Activated CD8-positive, alpha-beta memory T cell treated with anti-CD3 and anti-CD28 coated beads for 1 hour (primary cell): ENCODE measurements at places on chromosomes 3 and 15.

DNA sequence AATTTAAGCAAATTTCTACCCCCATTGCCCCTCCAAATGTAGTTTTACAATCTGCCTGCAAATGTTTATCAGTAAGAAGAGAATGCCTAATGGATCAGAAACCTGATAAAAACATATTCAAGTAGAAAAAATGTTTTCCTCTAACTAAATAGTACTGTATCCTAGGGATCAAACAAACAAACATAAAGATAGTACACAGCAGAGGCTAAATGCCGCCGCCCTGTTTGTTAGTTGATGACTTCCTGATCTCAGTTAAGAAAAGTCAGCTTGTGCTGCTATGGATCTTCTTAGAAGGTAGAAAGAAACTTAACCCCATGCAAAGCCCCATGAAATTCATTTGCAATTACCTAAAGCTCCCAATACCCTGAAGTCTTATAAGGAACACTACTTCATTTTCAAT lies 387.3 kb upstream of the THBS1 start:
- no peak for DNase-seq

GRCh38 chr3:186307594-186308221 lies 54.3 kb downstream of the DGKG start:
- no peak for DNase-seq

GRCh38 chr3:25427563-25427941 lies 511 bp upstream of the RARB start:
- no peak for DNase-seq

DNA sequence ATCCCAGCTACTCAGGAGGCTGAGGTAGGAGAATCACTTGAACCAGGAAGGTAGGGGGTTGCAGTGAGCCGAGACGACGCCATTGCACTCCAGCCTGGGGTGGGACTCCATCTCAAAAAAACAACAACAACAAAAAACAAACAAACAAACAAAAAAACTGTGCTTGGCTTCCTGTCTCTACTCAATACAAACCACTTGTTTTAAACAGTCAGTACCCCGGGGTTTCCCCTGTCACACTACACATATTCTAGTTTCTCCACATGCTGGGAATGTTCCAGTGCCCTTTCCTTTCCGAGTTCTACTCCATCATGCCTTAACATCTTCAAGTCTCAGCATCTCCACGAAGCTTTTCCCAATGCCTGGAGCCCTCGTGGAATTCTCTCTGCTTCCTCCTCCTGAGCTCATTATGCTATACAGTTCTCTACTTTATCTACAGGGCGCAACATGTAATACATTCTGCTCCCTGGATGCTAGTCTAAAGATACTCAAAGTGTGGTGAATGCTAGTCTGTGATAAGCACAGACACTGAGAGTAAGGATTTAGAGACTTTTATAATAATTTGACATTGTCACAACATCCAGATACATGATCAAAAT lies 7.8 kb downstream of the EMC3 start:
- DNase-seq = no peak

DNA sequence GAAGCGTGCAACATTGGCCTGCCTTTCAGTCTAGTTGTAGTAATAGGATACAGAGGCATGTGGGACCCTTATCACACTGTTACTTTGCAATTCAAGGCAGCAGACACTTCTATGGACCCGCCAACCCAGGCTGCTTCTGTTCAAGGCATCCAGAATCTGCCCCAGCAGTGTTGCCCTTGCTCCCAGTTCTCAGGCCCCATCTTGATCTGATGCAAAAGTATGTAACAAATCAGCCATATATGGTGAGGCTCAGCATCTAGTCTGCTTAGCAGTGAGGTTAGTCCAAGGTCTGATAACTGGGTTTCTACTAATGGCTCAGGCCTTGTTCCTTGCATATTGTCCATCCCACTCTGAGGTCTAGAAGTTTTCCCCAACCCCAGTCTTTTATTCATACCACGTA lies 17.9 kb downstream of the C2CD4B start:
- no peak for DNase-seq

GRCh38 chr3:146830231-146830630 lies 225.1 kb upstream of the PLSCR5 start:
- DNase-seq = no peak

DNA sequence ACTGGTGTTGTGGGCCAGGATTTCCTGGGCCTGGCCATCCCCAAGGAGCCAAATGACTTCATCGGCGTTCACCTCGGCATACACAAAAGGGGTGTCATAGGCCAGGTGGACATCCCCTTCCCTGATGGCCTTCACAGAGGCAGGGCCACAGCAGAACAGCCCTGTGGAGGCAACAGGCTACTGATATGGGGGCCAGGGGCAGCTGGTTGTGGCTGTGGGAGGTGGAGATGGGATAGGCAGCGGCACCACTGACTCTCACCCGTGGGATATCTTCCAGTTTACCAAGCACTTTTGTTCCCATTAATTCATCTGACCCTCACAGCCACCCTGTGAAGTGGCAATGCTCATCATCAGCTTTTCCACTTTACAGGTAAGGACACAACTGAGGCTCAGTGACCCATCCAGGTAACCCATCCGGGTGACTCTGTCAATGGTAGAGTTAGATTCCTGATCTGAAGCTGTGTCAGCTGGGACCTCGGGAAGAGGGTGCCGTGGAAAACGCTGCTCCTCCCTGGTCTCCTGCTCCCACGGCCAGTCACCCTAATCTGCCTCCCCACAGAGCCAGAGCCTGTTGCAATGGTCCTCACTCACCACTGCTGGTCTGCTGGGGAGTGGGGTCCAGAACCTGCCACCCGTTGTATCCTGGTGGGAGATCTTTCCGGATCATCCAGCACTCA lies 15.3 kb upstream of the TGM5 start:
- DNase-seq = no peak

DNA sequence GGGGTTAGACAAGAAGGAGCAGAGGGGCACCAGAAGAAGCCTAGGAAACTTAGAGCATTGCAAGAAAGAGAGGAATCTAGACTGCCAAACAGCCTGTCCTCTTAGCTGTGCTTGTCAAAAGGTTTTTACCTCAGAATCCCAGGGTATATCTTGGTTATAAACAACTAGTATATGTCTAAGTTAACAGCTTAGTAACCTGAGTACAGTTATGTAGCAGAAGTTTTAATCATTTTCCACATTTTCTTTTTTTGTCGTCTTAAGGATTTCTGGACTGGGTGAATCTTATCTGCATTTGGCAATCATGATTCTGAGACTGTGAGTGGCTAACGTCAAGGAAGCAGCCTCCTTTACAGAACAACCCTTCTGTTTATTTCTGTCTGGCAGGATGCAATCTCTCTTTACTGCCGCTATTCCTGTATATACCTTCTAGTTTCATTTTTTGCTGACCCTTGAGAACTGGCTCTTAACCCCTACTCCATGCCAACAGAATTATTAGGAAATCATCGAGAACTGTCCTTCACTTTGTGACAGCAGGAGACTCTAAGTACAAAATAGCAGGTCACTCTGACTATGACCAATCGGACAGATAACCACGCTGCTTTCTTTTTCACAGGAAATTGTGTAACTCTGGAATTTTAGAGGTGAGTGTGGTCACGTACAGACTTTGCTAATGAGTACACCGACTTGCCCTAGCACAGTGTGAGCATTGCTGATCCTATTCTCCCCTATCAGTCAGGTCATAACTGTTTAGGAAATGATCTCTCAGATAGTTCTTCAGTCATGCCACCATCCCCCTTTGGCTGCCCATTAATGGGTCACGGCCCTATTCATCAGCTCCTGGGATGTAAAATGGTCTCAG lies 3.3 kb upstream of the CP start:
- no peak for DNase-seq

- DNase-seq = no peak
Observed at GRCh38 chr3:40009991-40010390, 200.6 kb downstream of the MYRIP start.

GRCh38 chr3:79086514-79086913 lies 681.3 kb downstream of the ROBO1 start:
- DNase-seq = no peak

- no peak for DNase-seq
Observed at GRCh38 chr3:24270204-24270691, 224.4 kb downstream of the THRB start.

GRCh38 chr3:143315766-143316165 lies 196.2 kb downstream of the CHST2 start:
- DNase-seq = no peak

GRCh38 chr3:123633530-123633929 lies 48.7 kb upstream of the HACD2 start:
- no peak for DNase-seq

GRCh38 chr3:22836131-22836530 lies 367.0 kb upstream of the UBE2E2 start:
- no peak for DNase-seq

DNA sequence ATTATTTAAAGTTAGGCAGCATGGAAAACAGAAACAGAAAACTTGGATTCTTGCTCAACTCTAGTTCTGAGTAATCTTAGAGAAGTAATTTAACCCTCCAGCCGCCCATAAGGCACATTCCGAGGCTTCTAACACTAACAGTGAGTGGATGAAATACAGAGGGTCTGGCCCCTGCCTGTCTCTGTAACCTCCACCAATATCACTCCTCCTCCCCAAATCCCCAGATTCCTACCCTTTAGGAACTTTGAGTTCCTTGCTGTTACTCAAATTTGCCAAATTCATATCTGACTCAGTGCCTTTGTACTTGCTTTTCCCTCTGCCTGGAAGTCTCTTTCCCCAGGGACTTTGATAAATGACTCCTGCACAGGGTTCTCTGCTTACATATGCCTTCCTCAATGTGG lies 112.5 kb upstream of the TGFBR2 start:
- no peak for DNase-seq

DNA sequence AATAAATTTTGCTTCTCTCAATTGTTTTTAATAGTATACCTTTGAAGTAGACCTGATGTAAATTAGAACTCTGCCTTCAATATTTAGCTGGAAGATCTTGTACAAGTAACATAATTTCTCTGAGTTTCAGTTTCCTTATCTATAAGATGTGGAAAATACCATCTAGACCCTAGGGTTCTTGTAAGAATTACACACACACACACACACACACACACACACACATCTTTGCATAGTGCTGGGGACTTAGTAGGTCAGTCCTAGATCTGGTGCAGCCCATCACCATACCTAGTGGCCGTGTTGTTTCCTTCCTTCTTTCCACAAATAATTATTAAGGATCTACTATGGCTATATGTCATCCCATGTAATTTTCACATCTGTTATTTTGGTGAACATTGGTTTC lies 11.0 kb downstream of the TRAT1 start:
- DNase-seq = no peak

- DNase-seq = no peak
Observed at GRCh38 chr3:185365291-185366073, 2.5 kb downstream of the MAP3K13 start.

- DNase-seq = no peak
Observed at GRCh38 chr3:193963808-193964516, 172.0 kb upstream of the HES1 start.

DNA sequence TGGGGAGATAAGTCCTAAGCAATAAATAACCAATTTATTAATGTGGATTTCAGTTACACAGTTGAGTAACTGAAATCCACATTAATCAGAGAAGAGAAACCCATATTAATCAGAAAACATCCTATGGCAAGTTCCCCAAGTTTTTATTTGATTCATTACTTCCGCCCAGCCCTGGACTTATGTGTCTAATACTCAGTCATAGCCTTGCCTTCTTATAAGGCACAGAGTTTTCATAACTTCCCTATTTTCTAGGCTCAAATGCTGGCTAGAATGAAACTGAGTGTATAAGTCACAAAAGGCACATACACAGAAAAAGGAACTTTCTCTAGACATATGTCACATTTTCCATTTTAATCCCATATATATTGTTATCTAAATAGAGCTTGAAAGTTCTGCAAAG lies 28.8 kb downstream of the CD47 start:
- no peak for DNase-seq

- no peak for DNase-seq
Observed at GRCh38 chr3:65334045-65334665, 646.4 kb upstream of the ADAMTS9 start.

GRCh38 chr15:94417501-94418293 lies 186.3 kb downstream of the MCTP2 start:
- no peak for DNase-seq

DNA sequence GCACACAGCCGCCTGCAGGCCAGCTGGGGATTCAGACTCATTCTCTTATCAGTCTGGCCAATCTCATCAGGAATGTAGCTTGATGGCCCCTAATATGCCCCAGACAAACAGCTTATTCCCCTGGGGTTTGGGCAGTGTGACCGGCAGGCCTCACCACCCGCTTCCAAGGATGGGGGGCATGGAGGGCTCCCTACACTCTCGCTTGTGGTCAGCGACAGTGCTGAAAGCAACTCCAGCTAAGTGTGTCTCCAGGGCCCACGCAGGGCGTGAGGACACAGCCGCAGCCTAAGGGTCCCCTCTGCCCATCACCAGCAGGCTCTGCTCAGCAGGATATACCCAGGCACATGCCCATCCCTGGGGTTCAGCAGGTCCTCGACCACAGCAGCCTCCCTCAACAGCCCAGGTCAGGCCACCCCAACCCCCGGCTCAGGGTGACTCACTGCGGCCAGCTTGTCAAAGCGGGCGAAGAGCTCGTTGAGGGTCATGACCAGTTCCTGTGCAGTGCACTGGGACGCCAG lies 116.7 kb downstream of the ADCY5 start:
- DNase-seq = no peak

- DNase-seq = no peak
Observed at GRCh38 chr3:123154020-123154985, 47.4 kb upstream of the SEC22A start.

DNA sequence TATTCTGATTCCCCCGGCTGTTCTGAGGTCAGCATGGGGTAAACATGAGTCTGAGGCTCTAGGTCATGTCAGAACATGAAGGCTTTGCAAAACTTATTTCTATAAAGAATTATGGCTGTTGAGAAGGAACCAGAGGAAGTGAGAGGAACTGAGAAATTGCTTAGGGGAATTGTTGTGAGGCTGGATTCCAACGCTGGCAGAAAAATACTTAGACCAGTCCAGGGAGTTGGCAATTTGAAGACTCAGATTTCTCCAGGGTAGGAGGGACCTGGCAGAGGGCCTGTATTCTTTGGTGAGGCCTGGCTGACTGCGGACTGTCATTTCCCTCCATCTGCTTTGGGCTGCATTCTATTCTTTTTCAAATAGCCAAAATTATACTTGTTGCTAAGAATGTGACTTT lies 155.5 kb downstream of the PLD1 start:
- DNase-seq = no peak

GRCh38 chr15:99630607-99631131 lies 64.9 kb downstream of the MEF2A start:
- no peak for DNase-seq

DNA sequence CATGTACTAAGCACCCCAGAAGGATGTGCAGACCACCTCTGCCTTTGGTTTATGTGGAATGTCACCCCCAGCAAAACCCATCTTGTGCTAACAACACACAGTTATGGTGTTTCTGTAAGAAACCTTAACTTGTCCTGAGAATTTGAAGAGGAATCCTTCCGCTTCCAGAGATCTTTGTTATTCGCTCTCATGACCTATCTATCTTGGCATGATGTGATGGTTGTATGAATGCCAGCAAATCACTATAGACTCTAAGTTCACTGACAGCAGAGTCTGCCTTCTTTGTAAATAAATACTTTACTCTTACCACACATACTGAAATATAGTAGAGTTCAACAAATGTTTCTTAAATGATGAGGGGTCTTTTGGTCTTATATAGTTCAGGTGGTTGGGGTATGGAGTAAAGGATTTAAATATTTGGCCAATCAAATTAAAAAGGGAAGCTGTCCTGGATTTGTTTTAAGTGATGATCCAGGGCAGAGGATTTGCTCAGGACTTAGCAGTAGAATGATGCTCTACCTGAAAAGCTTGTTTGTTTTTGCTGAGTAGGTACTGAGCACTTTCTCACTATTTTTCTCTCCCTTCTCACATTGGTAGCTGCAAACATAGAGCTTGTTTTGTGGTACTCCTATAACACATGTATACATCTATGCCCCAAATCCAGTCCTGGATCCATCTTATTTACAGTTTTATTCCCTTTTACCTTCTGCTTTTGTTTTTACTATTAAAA lies 27.9 kb upstream of the RTP1 start:
- DNase-seq = no peak
